Left forelimb (tissue), 1 donor: ENCODE measurements at places on chromosomes 5 and 9.
A peak's percentile ranks its signal among the peaks of the same experiment; 100 is the strongest.

GRCh38 chr5:125232779-125233230 lies 486.4 kb upstream of the ZNF608 start:
- no peak for DNase-seq

- no peak for DNase-seq
Measured at GRCh38 chr9:115938479-115938878, 215.1 kb upstream of the PAPPA start.

GRCh38 chr5:150500905-150501304 lies 7.0 kb upstream of the NDST1 start:
- DNase-seq, result no peak

DNA sequence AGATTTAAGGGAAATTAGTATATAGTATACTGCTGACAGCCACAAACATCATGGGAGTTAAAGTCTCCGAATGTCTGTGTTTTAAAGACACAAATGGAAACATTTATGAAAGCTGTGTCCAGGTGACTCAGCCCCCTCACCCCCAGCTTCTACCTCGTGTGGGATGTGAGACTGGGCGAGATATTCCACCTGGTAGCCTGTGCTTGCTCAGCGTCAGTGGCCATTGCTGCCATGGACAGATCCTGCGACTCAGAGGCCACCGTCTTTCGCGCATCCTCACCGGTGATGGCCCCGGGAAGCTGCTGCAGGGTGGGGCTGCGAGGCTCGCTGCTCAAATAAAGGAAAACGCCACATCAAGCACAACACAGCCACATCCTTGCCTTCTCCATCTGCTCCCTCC lies 31.2 kb upstream of the EXOC3 start:
- DNase-seq, result no peak

DNA sequence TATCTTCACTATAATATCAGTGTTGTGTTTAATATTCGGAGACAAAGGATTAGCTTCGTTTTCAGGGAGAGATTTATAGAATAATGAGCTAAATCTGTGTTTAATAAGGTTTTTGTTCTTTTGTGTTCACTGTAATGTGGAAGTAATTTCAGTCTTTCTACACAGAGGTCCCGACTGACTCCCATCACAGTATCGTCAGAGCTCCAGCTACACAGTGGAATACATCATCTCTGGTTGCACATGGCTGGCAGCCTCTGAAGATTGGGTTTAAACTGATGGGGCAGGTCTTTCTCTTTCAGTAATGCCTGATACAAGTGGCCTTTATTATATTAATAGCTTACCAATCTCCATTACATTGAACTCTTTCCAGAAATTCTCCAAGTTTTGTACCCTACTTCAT lies 736.7 kb upstream of the RIOK2 start:
- DNase-seq, result no peak

DNA sequence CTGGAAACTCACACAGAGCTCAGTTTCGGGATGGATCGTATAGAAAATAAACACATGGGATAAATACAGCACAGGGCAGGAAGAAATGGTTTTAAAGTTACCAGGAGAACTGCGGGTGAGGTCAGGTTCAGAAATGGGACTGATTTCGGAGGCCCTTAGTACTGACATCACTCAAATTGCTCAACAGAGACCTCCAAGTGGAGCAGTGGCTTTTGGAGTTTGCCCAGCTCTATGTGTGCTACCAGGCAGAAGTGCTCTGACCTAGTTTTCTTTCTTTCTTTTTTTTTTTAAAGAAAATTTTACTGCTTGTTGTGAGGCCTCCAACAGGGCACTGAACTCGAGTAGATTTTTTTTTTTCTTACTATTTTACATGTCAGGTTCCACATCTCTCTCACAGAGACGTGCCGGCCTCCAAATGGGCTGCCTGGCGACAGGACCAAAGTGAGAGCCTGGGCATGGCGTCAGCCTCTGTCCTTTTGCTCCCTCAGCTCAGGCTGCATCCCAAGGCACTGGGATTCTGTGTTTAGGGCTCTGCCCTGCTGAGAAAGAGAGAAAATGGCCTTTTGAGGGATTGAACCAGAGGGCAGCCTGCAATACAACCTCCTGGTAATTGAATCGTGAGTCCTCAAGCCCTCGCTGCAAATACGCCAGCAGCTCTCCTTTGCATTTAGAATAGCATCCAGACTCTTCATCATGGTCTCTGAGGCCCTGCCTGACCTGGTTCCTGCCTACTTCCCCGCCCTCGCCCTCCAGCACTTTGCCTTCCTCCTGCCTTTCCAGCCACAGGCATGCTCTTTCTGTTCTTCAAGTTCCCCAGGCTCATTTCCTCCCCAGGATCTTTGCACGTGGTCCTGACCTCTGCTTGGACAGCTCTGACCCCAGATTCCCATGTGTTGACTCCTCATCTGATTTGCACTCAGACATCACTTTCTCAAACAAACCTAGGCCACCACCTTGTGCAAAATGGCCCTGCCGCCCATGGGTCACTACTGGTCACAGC lies 173.5 kb downstream of the FGF1 start:
- DNase-seq, result no peak

DNA sequence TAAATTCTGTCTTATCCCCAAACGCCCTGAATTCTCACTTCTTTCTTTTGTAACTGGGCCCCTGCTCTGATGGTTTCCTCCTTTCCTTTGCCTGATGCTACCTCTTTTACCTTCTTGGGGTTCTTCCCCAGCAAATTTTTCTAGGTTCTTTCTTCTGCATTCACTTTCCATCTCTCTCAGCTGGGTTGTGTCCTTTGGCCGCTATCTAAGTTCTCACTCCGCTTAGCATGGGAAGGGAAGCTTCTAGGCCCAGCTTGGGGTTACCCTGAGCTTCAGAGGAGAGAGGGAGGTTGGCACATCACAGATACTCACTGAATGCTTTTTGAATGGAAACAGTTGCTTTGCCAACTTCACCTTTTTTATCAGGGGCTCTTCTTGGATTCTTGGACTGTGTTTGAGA lies 17.0 kb downstream of the PALM2AKAP2 start:
- no peak for DNase-seq

DNA sequence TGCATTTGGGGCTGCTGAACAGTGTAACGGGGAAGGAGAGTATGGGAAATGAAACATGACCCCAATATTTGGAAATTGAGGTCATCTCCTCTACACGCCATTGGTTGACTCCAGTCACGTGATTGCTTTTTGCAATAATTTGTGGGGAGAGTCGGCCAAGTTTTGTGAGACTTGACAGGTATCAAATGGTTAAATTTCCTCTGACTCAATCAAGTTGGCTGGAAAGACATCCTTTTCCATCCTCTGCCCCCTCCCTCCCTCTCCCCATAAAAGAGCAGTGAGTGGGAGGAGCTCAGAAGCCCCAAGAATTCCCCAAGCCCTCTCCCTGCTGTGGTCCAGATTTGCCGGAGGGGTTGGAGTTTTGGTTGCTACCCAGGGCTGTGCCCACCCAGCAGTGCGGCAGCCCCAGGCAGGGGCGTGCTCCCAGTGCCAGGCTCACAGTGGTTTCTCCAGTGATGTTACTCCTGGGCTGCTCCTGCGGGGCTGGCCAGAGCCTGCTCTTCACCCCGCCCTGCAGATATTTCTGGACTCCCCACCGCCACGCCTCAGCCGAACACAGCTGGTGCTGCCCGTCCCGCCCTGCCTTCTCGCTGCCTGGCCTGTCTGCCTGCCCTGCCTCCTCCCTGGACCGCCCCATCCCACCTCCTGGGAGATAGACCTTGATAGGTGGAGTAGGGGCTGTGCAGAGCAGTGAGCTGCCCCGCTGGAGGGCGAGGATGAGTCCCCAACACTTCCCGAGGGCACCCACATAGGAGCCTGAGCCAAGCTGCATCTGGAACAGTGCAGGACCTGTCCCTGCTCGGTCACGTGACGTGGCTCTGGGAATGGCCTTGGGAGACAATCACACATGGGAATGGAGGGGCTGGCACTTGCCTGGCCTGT lies 3.4 kb downstream of the COL5A1 start:
- peak; percentile 91 for DNase-seq

DNA sequence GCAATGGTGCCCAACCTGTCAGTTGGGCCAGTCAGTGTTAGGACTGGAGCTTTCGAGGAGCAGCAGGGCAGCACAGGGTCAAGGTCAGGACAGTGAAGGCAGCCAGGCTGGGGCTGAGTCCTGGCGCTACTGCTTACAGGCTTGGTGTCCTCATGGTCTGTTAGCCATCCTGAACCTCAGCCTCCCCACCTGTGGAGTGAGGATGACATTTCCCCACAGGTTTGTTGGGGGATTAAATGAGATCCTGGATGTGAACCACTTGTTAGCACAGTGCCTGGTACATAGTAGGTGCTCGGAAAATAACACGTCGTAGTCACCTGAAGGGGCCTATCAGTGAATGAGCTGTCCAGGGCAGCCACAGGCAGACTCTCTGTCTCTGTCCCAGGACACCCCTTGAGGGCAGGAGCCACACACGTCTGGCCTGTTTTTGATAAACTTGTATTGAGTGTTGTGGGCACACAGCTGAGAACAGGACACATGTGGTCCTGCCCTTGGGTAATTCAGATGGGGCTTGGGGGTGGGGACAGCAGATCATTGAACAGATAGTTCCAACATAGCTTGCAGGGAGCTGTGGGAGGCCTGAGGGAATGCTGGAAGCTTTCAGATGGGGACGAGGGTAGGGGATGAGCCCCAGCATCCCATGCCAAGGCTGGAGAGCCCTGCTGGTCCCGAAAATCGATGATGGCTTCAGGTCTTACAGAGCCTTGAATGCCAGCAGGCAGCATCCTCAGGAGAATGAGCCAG lies 69.3 kb downstream of the AMBP start:
- peak; percentile 33 for DNase-seq

DNA sequence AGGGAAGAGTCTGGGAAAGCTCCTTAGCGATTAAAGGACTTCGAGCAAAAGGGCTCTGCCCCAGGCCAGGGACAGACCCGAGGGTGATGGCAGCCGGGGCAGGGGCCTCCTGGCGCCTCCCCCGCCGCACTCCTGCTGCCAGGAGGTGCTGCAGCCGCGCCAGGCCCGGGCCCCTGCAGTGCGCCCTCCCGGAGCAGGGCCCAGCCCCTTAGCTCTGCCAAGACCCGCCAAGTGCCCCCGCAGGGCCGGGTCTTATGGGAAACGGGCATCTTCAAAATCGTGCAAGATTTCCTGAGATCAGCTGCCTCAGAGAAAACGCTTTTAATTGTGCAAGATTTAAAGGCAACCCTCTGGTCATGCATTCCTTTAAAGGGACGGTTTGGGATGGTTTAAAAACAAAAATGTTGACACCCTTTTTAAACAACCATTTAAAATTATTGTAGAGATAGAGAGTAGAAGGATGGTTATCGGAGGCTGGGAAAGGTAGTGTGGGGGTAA lies 52.4 kb downstream of the CDC14B start:
- DNase-seq, result no peak

- no peak for DNase-seq
Measured at GRCh38 chr9:90807006-90807405, 5.4 kb downstream of the SYK start.

DNA sequence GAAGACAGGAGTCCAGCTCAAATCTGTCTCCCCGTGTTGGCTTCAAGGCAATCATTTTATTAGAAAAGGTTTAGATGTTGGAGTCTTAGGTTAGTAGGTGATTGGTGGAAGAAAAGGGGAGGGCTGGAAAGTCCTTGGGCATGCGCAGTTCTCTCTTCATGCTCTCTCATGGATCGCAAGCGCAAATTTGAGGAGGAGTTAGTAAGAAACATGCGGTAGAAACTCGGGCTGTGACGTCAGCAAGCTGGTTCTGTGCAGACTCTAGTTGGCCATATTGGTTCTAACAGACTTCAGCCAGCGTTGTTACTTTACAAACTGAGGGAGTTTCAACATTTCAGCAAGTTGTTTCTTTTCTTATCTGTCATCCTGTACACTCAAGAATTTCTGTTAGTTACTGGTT lies 392.2 kb downstream of the CDK5RAP2 start:
- DNase-seq, result no peak
